ENCODE measurements at places on chromosomes 16 and 17. TPM values are rescaled to one million over a fixed set of nuclear protein-coding genes. Genes with fewer than 3 reads are reported as not detected.

DNA sequence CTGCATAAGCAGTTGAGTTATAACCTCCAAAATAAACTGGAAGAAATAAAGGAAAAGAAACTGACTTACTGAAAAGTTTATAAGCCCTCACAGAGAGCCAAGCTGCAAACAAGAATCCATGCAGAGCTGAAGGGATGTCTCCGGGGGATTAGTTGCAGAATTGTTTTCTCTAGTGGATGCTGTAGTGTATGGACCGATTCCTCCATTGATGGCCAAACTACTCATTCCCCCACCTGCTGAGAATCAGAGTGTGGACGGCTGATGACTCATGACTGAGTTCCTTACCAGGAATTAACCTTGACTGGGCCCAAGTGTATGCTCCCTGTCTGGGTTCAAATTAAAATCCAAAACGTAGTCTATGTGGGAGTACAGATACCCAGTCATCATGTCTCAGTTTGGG is 93.9 kb upstream of the CDH8 start:
- DNase-seq = no peak

DNA sequence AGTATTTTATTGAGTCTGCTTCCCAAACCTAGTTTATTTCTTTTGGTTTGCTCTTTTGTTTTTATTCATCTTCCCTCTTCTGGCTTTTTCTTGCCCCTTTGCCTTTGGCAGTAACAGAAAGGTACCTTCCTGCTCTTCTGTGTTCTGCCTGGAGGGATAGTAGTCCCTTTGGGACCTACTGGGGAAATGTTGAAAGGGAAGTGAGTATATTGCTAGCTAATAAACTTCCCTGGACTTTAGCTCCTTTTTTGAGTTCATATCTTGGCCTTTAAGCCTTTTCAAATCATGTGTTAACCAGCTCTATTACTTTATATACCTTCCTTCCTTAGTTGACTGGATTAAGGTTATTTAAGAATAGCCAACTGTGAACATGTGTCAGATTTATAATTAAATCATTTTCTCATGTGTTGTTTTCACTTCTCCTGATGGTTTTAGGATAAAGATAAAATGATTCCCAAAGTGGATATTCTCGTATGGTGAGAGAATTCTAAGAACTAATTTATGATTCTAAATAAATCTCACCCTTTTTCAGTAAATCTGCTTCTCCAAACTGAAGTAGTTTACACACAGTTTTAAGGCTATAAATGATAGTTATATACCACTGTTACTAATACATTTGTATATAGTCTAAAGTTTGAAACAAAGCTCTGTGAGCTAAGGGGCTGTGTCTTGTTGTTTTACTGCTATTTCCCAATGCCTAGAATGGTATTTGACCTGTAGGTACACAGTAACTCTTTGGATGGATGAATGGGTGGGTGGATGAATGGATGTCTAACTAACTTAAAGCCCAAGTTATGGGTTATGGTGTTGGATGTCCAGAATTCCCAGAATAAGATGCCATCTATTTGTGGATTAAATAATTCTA is 45.7 kb downstream of the OMG start:
- DNase-seq = no peak

DNA sequence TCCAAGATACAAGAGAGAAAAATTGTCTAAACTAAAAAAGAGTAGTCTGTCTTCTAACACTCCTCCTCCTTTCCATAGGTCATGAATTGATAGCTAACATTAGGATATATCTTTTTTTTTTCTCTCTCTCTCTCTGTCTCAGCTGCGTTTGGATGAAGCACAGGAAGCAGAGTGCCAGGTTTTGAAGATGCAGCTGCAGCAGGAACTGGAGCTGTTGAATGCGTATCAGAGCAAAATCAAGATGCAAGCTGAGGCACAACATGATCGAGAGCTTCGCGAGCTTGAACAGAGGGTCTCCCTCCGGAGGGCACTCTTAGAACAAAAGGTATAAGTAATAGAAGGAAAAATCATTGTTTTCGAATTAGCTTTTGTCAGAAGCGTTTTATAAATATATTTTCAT is 32.9 kb downstream of the ABHD15 start:
- DNase-seq = no peak

DNA sequence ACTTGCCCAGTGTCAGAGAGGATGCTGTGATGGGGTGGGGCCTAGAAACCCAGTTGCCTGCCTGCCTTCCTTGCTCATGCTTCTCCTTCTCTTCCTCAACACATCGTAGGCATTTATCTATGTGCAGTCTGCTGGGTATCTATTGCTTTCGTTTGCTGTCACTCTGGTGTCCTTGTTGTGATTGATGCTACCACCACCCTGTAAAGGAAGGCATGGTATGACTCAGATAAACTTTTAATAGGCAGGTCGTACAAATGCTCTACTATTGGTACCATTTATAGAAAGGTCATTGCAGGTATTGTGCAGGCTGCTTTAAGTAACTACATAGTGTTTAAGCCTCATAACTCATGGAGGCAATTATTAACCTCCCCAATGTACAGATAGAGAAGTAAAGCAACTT is 368.9 kb downstream of the UTP18 start:
- no peak for DNase-seq

DNA sequence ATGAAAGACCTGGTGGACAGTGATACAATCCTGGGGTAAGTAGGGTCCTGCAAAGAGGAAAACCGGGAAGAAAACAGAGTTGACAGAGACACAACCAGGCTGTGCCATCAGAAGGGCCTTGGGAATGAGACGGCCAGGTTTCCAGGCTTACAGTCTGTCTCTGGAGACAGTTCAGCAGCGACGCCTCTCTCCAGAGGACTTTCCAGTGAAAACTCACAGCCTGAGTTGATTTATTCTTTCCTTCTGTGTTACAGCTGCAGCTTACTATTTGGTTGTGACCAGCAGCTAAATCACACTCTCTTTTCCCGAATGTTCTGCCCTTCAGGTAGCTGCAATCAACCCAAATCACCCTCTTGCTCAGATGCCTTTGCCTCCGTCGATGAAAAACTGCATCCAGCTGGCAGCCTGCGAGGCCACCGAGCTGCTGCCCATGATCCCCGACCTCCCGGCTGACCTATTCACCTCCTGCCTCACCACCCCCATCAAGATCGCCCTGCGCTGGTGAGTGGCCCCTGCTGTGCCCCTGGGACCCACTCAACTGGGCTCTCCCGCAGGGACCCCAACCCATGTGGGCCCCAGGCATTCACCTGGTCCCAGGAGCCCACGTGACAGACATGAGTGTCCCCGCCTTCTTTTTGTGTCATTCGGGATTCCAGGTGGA is 209.2 kb downstream of the RPTOR start:
- DNase-seq = no peak

GRCh38 chr16:65254144-65254543 is 132.3 kb upstream of the CDH11 start:
- no peak for DNase-seq

- DNase-seq = no peak
Measured at GRCh38 chr17:14332331-14332730, 31.4 kb downstream of the HS3ST3B1 start.

The CRYBA1 gene
- not detected for total RNA-seq

The AKAP1 gene
- total RNA-seq = 231 TPM

The KRTAP2-1 gene
- total RNA-seq = not detected
